ENCODE measurements at places on chromosomes 12 and 14.

GRCh38 chr14:101102875-101103274 is 199.4 kb upstream of the RTL1 start:
- no peak for DNase-seq

DNA sequence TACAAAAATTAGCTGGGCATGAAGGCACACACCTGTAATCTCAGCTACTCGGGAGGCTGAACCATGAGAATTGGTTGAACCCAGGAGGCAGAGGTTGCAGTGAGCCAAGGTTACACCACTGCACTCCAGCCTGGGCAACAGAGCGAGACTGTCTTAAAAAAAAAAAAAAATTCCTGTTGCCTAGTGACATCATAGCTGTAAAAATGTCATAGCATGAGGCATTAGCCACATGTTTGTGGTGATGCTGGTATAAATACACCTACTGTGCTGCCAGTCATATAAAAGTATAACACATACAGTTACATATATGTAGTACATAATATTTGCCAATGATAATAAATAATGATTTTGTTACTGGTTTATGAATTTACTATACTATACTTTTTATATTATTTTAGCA is 22.2 kb downstream of the SLC41A2 start:
- DNase-seq = no peak

DNA sequence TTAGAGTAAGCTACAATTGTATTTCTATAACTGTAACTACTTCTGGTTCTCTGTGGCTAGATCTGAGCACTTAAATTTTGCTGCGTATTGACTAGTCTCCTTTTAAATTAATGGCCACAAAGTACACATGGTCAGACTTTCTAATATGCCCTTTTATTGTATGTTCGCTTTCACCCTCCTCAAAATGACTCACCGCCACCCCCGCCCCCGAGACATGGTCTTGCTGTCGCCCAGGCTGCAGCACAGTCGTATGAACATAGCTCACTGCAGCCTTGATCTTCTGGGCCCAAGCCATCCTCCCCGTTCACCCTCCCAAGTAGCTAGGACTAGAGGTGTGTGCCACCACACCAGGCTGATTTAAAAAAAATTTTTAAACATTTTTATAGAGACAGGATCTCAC is 11.8 kb downstream of the MTERF2 start:
- DNase-seq = no peak

DNA sequence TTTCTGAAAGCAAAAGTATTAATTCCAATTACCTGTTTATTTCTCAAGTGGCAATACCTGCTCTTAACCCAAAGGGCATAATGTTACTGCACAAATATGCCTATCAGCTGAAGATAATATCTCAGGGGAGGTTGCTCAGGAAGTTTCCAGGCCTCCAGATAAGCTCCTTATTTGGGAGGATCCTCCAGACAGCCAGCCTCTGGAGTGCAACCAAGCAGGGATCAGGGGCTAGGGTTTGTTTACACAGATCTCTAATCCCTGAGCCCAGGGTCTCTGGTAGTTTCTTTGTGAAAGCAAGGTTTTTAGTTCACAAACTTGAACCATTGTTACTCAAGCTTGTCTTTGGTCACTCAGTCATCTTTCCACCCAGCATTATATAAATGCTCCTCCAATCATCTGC is 124.4 kb downstream of the SLC38A4 start:
- no peak for DNase-seq

- no peak for DNase-seq
Measured at GRCh38 chr14:64685371-64686281, 18.6 kb upstream of the PLEKHG3 start.

DNA sequence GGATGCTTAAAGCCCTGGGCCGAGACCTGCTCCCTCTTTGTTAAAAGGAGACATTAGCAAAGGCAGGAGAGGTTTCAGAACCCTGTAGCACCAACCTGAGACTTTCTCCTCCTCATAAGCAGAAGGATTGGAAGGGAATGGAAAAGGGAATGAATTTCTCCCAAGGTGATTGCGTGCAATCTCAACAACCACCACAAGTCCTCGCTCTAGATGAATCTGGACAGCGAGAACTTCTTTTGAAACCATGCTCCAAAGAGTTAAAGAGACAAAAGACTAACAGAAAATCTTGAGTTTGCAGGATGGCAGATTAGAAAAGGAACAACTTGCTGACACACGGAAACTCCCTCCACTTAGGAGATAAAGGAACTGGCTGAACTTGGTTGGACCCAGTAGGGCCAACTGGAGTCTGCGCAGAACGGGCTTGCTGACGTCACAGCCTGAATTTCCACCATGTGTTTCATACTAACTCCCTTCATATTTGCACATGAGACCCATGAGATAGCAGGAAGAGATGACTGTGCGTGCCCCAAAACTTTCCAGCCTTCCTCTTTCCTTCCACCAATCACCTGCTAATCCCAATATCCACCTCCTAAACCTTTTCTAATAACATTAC is 137.0 kb downstream of the PTPN11 start:
- no peak for DNase-seq

GRCh38 chr12:46266382-46266791 is 2.5 kb downstream of the SLC38A1 start:
- DNase-seq = no peak

DNA sequence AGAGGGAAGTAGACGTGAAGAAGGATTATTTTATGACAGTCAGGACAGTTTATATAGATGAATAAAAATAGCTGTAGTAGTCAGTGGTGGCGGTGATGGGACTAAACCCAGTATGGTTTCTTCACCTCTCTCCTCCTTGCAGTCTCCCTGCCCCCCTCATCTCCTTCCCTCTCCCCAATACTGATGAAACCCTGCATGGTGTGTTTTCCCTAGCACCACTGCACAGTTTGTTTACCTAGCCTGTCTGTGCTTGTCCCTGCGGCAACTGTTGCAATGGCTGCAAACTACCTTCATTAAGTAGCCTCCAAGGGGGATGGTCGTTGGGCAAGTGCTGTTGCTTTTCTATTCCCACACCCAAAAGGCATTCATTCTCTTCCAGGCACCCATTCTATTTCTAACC is 14.7 kb downstream of the PCBP2 start:
- no peak for DNase-seq

DNA sequence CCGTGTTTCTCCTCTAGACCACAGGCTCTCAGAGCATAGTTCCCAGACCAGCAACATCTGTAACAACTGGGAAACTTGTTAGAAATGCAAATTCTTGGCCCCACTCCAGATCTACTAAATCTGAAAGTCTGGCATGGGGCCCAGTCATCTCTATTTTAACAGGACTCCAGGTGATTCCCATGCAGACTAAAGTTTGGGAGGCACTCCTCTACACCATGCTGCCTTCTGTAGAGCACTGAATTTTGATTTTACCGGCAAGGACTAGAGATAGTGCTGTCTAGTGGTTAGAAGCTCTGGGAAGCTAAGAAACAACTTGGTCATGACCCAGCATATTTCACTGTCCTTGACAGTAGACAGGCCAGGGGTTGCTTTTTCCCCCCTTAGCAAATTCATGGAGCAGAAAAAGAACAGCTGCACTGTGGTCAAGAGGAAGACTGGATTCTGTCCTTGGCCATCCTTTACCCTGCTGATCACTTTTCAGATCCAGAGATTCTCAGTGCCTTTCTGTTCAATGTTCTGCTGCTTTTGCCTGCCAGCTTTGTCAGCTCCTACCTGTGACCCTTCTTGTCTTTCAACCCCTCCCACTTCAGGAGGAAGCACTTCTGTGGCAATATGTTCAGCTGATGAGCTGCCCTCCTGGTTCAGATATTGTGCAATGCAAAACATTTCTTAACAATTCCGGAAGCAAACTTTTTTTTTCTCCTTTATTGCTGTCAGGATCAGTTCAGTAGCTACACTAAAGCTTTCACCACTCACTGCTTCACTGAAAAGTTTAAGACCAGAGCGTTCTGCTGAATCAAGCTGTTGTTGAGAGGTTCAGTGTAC is 133.8 kb upstream of the NUDT4 start:
- no peak for DNase-seq

GRCh38 chr14:35051796-35052195 is 5.7 kb downstream of the FAM177A1 start:
- no peak for DNase-seq

GRCh38 chr12:58095002-58095401 is 153.6 kb downstream of the ATP23 start:
- no peak for DNase-seq

GRCh38 chr14:47442211-47442610 is 233.2 kb downstream of the MDGA2 start:
- no peak for DNase-seq

DNA sequence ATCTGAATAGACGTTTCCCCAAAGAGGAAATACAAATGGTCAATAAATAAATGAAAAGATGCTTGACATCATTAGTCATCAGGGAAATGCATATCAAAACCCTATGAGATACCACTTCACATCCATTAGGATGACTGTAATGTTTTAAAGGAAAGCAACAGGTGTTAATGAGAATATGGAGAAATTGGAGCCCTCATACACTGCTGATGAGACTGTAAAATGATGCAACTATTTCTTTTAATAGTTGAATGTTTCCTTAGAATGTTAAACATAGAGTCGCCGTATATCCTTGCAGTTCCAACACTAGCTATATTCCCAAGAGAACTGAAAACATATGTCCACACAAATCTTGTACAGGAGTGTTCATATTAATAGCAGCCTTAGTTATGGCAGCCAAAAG is 133.2 kb downstream of the SLC38A4 start:
- DNase-seq = no peak

DNA sequence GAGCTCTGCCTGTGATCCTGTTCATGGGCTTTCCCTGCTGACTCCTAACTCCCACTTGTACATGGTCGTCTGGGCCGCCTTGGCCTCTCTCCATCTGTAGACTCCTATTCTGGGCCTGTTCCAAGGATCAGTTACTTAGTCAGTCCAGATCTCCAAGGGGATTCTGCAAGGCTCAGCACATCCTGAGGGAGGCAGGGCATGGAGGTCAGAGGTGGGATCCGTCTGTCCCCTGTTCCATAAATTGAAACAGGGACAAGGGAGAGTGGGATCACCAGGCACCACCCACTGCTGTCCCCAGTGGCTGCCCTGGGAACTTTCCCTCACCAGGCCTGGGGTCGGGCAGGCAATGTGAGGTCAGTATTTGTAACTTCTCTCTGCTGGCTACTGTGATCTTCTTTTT is 43.5 kb downstream of the KCTD10 start:
- DNase-seq = no peak

DNA sequence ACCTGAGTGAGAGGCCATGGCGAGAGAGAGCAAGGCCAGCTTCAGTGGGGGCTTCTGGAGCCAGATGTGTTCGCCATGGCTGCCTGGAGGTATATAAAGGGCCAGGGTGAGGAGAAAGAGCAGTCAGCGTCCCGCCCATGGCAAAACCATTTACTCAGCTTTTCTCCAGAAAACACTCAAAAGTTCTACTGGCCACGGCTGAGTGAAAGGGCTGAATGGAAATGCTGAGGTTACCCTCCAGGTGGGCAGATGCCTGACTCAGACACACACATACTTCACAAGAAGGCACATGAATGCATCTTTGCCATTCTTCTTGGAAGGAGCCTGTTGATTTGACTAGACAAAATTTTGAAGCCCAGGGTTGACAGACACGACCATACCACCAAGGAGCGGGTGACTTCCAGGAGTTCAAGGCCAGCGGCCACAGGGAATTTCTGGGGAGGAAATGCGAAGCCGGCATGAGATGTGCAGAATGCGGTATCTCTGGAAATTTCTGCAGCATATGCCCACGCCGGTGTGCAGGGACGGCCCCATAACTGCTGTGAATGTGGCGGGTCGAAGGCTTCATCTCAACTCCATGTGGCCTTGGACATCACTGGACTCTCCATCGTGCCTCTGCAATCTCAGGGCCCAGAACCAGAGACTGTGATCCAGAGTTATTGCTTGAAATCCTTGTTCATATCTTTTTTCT is at the start of gene IL31:
IL31 (minus strand) TSS at position 67 of the 691 bp plus-strand sequence; CDS start at position 18, 49 bp downstream.
- DNase-seq = no peak

GRCh38 chr14:52310541-52310940 is 3.6 kb upstream of the PTGER2 start:
- DNase-seq = no peak

GRCh38 chr12:92362126-92362525 is 216.5 kb upstream of the BTG1 start:
- DNase-seq = no peak

DNA sequence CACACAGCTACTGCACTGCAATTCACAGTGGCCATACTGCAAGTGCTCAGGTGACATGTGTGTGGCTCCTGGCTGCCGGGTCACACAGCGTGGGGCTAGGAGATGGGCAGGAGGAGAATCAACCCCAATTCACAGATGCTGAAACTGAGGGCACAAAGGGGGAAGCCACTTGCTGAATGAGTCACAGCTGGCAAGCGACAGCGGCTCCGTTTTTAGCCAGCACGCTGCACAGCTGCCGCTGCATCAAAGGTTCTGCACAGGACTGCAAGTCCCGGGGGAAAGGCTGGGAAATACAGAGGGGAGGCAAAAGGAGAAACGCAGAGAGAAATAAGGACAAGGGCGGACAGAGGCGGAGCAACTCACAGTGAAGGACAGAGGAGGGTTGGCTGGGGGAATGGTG is 57.9 kb downstream of the KDM2B start:
- no peak for DNase-seq
